ENCODE measurements at places on chromosomes 4 and X.

- no peak for DNase-seq
Observed at GRCh38 chrX:107470198-107470597, 20.7 kb downstream of the FRMPD3 start.

GRCh38 chr4:119664168-119664907 lies 35.7 kb upstream of the PDE5A start:
- no peak for DNase-seq

- DNase-seq: no peak
Observed at GRCh38 chr4:120207021-120207420, 140.4 kb upstream of the MAD2L1 start.

- no peak for DNase-seq
Observed at GRCh38 chrX:127030016-127030748, 210.7 kb downstream of the PRR32 start.

DNA sequence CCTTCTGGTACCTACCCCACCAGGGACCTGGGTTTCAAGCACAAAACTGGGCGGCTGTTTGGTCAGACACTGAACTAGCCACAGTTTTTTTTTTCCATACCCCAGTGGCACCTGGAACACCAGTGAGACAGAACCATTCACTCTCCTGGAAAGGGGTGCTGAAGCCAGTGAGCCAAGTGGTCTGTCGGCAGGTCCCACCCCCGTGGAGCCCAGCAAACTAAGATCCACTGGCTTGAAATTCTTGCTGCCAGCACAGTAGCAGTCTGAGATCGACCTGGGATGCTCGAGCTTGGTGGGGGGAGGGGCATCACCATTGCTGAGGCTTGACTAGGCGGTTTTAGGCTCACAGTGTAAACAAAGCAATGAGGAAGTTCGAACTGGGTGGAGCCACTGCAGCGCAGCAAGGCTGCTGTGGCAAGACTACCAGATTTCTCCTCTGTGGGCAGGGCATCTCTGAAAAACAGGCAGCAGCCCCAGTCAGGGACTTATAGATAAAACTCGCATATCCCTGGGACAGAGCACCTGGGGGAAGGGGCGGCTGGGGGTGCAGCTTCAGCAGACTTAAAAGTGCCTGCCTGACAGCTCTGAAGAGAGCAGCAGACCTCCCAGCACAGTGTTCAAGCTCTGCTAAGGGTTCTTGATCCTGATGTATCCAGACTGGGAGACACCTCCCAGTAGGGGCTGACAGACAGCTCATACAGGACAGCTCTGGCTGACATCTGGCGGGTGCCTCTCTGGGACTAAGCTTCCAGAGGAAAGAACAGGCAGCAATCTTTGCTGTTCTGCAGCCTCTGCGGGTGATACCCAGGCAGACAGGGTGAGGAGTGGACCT lies 223.0 kb downstream of the COX18 start:
- no peak for DNase-seq

DNA sequence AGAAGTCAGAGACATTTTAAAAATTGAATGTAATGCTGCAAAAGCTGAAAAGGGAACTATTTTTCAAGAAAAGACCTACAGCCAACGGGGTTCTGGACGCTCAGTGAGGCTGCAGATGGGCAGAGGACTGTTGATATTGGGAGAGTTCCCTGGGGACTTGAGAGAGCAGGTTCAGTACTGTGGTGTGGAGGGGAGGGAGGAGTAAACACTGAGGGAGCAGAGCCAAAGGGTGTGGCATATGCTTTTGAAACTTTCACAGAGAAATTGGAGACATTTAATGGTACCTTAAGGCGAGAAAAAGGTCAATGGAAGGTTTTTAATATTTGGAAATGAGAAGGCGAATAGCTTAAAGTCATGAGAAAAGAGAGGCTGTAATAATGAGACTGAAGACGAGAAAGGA lies 62.2 kb upstream of the GPM6A start:
- DNase-seq: no peak

DNA sequence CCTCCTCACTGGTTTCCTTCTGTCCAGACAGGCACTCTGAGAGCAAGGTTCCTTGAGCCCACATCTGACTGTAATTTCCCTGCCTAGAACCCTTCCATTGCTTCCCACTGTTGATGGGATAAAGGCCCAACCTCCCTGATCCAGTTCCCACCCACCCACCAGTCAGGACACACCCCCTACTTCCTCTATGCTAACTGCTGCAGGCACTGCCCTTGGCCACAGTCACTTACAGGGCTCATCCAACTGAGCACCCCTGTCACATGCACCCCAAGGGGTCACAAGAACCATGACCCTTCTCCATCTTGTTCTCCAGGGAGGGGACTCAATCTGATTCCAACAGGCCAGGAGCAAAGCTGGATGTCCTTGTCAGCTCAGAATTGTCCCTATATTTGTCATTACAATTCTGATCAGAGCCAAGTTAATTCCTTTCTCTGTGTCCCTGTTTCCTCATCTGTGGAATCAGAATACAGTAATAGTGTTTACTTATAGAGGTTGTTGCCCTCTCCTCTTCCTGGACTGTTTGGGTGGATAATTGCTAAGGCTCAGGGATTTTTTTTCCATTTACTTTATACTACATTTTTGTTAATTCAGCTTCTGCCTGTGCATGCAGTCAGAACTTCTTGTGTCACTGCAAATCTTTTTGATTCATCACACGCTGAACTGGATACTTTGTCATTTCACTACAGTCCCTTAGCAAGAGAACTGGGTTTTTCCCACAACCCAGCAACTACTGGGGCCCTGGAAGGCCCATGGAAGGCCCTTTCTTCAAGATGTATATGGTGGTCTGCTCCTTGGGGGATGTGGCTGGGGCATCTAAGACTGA lies 105.6 kb upstream of the MAMLD1 start:
- no peak for DNase-seq

DNA sequence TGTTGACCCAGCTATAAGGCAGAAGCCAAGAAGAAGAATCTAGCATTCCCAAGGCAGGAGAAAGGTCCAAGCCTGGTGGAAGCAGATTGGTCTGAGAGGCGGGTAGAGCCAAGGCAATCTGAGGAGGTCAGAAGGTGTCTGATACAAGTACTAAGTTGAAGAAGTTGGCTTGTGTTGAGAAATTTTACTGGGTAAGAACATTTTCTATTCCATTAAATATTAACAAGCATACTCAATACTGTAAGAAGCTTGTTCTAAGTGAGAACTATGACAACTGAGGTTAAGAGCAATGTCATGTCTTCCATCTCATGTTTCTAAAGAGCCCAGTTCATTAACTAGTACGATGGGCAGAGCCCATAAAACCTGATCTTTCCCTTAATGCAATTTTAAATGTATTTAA lies 75.0 kb downstream of the FAM13A start:
- DNase-seq: no peak

GRCh38 chr4:122224348-122224747 lies 72.2 kb downstream of the BLTP1 start:
- peak; percentile 41 for DNase-seq

- DNase-seq: no peak
Observed at GRCh38 chr4:97104006-97104405, 1039.3 kb downstream of the STPG2 start.

DNA sequence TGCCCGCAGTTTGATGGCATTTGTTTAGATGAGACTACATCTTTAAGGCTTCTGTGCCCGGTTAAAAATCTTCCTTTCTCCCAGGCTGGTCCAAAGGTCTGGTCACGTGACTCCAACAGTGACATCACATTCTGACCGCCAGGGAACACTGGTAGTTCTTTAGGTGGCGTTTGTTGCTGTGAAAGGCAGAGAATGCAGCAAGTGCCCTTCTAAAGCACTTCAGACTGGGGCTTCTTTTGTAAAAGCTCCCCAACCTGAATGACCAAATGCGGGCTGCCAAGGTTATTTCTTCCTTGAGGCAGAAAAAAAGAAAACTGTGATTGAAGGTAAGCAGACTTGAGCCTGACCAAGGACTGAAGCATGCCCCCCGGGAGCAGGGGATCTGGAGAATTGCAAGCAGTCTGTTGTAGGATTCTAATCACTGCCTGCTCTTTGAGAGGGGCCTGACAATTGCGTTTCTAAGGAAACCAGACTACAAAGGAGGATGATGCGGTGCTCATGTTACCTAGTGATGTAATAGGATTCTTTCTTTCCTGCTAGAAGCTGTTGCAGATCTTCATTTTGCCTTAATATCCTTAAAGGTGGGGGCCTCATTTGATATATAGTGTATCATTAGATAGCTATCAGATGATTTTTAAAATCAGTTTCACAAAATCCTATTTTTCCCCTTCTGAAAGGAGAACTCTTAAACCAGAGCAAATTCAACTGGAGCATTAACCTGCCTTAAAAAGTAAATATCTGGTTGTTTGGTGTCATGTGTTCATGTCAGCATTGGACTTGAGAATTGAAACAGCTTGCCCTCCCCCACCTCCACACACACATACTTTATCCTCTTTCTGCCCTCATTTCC lies 133.1 kb downstream of the AKAP4 start:
- no peak for DNase-seq

GRCh38 chrX:1593286-1594271 lies 2.2 kb downstream of the AKAP17A start:
- DNase-seq: no peak

DNA sequence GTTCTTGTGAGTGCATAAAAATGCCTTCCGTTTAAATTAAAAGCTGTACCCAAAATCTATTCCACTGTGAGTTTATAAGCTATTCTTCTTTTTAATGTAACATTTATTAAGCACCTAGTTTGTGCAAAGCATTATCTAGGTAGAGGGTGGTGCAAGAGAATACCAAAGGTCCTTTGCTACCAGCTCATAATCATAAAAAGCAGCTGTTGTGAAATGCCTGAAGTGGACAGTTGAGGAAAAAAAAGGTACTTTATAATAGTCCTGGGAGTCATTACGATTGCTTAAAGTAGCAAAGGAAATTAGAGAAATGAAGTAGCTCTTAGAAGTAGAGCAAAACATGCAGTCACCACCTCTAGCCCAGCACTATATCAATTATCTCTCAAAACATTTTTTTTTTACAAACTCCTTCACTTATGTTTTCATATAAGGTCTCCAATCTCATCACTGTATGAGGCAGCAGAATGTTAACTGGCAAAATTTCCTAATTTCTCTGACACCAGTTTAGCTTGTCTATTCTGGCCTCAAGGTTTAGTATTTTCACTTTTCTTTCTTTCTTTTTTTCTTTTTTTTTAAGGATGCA lies 2.1 kb downstream of the MBNL3 start:
- peak; percentile 57 for DNase-seq

DNA sequence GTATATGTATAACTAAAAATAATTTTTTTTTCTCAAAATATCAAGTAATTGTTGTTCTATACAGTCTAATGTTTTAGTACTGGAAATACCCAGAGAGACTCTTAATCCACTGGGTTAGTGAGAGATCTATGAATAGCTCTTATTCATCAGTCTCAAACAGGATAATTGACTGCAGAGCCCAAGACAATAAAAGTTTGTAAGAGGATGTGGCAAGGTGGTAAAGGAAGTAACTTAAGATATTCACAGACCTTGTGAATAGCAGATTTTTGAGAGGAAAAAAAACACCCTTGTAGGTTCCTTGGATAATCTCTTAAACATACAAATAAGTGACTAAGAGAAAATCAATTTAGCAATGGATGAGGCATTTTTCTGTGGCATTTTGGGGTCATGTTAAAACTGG lies 210.9 kb upstream of the FAM241A start:
- DNase-seq: no peak

- peak; percentile 23 for DNase-seq
Observed at GRCh38 chr4:21512353-21512752, 436.2 kb downstream of the KCNIP4 start.

- DNase-seq: no peak
Observed at GRCh38 chr4:25879991-25880651, 17.3 kb upstream of the SEL1L3 start.

DNA sequence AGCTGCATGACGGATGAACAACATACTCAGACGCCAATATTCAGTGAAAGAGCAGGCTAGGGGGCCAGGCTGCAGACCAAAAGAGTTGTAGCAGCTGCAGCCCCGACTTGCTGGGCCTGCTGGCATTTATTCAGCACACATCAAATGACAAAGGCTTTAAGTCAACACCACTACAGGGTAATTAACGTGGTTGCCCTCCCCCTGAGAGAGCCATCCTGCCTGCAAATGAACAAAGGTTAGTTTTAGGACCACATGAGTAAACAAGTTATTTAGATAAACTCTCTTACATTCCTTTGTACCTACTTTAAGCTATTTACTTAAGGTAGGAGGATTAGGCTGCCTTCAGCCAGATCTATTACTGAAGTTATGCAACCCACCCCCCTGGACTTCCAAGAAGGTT lies 1329.1 kb downstream of the PCDH18 start:
- no peak for DNase-seq

DNA sequence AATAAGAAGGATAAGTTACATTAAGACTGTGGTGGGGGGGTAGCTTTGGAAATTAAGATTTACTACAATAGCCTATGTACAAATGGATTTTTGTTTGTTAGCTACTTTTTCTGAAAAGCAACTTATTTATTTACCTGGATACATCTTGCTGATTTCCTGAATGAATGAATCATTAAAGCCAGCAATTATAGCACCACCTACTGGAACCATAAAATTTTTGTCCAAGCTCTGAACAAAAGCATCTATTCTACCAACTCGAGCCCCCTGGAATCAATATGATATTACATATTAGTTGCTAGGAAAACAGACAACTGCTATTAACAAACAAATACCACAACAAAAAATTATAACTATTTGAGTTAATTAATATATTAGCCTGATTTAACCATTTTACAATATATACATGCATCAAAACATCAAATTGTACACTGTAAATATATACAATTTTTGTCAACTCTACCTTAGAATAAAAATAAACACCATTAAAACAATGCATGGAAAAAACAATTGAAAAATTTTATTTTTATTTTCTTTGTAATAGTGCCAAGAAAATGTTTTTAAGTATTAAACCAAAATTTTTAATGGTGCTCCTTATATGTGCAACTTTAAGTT lies 15.3 kb downstream of the SEPSECS start:
- peak; percentile 11 for DNase-seq

GRCh38 chrX:148741441-148741840 lies 241.0 kb downstream of the AFF2 start:
- no peak for DNase-seq

GRCh38 chr4:45566896-45567603 lies 556.8 kb downstream of the GABRG1 start:
- no peak for DNase-seq

GRCh38 chrX:132488180-132488705 lies 595 bp downstream of the MBNL3 start:
- peak; percentile 64 for DNase-seq

DNA sequence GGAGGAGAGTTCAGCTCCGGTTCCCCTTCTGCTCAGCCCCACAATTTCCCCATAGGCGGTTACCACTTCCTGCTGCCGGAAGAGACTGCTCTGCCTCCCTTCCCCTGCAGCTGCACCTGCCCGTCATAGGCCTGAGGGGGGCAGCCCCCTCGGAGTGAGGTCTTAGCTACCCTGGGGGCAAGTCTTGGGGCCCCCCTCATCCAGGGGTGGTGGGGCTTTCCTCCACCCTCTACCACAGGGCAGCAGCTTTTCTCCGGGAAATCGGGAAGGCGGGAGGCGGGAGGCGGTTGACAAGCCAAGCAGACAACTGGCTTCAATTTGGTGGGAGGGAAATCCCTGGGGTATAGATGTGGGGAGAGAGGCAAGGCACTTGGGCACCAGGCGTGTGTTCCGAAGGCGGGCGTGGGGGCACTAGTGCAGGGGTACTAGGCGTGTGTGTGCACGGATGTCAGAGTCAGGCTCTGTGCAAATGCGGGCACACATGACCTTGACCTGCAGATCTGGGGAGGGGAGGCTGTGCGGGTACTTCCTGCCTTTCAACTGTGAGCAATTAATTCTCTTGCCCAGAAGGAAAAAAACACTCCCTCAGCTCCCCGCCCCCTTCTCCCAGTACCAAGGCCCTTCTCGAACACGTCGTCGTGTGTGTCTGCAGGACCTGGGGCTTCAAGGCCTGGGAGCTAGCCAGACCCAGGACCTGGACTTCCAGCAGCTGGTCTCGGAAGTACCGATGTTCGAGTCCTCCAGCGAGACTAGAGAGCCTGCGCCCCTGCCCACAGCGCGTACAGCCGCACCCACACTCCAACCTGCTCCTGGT lies 1.0 kb upstream of the ARHGAP4 start:
- DNase-seq: peak; percentile 30

All from erythroblast (primary cell).